ENCODE measurements at places on chromosomes 16 and 17.

GRCh38 chr17:46152423-46152822 is 40.8 kb downstream of the KANSL1 start:
- no peak for DNase-seq

GRCh38 chr16:29852654-29853053 is 10.4 kb downstream of the CDIPT start:
- DNase-seq = no peak

DNA sequence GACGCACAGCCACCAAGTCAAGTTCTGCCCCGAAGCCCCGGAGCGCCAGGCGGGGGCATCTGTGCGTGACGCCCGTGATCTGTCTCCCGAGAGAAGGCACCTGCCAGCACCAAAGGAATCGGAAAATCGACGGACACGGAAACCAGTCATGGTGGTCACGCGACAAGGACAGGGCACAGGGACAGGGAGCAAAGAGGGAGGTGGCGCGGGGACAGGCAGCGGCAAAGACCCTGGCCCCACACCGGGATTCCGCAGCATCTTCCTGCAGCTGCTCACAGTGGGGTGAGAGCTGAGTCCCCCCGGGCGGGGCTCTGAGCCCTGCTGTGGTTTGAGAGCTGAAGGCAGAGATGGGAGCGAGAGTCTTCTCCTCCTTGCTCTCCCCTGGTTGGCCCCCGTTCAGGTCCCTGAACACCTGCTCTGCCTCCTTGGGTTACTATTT is 56.4 kb downstream of the ABR start:
- no peak for DNase-seq

- no peak for DNase-seq
Measured at GRCh38 chr17:8420041-8420934, 15.4 kb upstream of the NDEL1 start.

DNA sequence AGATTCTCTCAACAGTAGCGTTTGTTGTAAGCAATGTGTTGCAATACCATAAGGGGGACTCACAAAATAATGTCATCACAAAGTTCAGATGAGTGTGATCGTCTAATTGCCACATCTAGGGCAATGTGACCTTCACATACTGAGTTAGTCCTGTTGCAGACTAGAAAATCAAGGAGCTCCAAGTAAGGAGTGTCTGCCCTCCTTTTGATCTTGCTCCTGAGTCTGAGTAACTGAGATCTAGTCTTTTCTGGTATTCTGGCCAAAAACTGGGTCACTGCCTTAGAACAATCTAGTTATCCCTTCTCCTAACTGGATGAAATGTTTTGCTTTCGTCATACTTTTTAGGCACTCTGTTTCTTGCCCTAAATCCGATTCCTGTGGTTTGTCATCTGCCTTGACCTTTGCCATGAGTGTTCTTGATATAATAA is 712.1 kb downstream of the CDH11 start:
- DNase-seq = no peak

DNA sequence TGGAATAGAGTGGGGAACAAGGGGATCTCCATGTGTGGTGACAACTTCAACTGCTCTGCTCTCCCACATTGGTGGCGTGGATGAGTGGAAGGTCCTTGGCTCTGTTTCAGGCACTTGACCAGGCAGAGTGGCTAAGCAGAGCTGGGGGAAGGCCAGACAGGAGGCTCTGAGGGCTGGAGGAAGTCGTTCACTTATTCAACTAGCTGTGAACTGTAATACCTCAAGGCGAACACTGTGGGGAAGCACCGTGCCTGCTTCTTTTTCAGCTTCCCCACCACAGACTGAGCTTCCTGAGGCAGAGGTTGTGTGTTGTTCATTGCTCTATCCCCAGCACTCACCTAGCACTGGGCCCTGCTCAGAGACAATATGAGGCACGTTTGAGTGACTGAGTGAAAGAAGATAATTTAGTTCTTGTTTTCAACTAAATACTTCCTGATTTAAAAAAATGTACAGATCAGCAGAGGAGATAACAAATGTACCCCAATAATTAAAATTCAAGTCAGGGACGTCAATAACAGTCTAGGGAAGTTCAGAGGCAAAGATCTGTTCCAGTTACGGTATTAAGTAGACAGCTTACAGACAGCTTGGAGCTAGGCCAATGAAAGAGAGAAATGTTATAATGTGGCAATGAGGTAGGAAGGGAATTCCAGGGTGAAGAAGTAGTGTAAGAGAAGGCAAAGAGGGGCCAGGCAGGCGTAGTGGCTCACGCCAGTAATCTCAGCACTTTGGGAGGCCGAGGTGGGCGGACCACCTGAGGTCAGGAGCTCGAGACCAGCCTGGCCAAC is 34.7 kb downstream of the MYO18A start:
- peak; percentile 65 for DNase-seq

- no peak for DNase-seq
Measured at GRCh38 chr17:51263006-51263405, 2.7 kb downstream of the UTP18 start.

- DNase-seq = no peak
Measured at GRCh38 chr17:7112510-7113108, 2.0 kb downstream of the ASGR2 start.

DNA sequence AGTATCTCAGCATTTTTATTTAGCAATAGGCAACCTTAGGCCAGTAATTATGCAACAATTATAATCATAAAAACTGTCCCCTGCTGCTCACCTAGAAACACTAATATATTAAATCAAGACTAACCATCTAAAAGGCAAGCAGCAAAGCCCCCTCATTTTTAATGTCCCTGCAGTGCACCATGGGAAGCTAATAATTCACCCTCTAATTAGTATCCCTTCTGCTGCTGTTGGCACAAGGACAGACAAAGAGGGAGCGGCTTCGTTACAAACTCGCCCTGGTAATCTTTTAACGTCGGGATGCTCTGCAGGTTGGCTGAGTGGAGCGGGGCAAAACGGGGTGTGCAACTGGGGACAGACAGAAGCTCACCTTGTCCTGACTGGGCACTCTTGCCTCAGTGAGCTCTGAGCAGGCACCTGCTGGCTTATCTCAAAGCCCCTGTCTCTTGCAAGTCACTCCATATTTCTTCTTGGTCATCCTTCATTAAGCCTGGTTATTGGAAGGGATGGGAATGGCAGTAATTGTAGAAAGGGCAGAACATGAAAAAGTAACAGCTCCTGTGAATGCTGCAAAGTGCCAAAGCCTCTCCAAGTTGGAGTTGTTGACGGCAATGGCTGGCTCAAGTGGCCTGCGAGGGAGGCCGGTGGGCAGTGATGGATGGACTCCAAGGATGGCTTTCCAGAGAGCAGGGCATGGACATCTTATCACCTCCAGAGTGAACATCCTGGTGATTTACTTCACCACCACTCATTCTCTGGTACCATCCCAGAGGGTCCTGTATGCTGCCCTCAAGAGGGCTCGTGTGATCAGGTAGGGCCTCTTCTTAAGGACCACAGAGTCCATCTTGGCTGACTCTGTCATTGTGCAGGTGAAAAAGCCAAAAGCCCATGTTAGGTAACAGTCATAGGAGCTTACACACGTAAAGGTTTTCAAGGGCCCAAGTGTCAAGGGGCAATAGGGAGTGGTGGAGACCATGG is 219.6 kb upstream of the N4BP1 start:
- DNase-seq = no peak

- DNase-seq = no peak
Measured at GRCh38 chr16:27174798-27175197, 28.5 kb upstream of the KDM8 start.

GRCh38 chr17:69967910-69968411 is 107.1 kb upstream of the KCNJ16 start:
- DNase-seq = no peak

GRCh38 chr16:15502041-15502725 is 67.8 kb downstream of the BMERB1 start:
- DNase-seq = no peak

GRCh38 chr17:82407255-82407654 is 10.9 kb upstream of the HEXD start:
- no peak for DNase-seq

DNA sequence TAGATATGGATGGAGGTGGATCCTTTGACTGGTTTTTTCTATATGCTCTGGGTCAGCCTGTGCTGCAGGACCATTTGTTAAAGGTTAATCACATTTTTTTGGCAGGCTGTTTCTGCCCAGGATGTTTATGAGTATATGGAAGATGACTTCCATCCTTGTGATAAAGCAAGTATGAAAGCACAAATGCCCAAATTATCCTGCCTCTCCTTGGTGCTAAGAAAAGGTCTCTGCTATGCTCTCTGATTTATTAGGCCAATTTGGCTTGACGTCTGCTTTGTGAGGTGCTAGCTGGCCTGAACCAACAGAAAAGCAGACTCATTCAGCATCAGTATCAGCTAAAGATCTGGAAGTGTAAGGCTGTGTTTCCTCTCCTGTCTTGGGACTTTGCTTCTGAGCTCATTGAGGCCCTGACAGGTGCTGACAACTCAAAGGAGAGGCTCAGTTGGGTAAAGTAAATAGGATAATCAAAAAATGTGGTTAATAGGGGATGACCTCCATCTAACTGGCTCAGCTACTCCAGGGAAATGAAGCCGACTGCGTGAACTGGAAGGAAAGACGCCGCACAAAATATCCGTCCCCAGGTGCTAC is 15.2 kb downstream of the ANKRD40 start:
- no peak for DNase-seq

DNA sequence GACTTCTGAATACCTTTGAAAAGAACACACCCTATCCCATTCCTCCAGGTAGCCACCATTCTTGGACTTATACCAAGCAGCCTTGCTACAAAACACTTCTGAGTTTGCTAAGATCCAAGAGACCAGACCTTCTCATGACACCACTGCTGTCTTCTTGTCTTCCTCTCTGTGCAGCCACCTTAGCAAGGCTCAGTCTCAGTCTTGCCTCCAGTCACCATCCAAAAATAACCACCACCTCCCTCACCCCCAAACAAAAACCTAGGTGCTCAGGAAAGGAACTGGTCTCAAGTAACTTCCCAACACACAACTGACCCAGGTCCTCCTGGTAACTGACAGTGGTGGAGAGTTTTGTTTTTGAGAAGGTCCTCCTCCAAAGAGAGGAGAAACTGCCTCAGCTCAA is 90.9 kb upstream of the CORO6 start:
- no peak for DNase-seq

DNA sequence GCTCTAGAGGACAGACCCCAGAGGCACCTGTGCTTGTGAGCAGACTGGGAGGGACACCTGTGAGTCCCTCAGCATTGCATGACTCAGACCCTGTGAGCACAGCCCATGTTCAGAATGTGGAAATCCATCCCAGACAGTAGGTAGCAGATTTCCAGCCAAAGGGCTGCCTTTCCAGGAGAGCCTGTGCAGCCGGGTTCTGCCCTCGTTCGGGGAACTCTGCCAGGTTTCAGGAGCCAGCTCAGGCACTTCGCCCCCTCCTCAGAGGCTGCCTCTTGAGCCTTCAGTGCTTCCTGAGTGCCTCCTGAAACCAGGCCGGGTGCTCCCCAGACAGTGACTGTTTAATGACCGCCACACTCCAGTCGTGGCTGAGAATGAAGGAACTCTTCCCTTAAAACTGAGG is 23.3 kb upstream of the SDR42E2 start:
- DNase-seq = no peak

- no peak for DNase-seq
Measured at GRCh38 chr17:1645207-1646171, at the start of gene SCARF1. SCARF1 (minus strand) TSS chr17:1645732; CDS start chr17:1645697, 35 bp downstream.

- no peak for DNase-seq
Measured at GRCh38 chr17:75478508-75478907, 22.1 kb downstream of the TMEM94 start.

GRCh38 chr17:8300627-8301242 is 5.5 kb upstream of the SLC25A35 start:
- peak; percentile 50 for DNase-seq

All from stimulated activated CD4-positive, alpha-beta T cell treated with anti-CD3 and anti-CD28 coated beads, Interleukin-4, amount 100 ng/mL, for 1 hour (primary cell).